ENCODE measurements at places on chromosomes 16 and 17.

DNA sequence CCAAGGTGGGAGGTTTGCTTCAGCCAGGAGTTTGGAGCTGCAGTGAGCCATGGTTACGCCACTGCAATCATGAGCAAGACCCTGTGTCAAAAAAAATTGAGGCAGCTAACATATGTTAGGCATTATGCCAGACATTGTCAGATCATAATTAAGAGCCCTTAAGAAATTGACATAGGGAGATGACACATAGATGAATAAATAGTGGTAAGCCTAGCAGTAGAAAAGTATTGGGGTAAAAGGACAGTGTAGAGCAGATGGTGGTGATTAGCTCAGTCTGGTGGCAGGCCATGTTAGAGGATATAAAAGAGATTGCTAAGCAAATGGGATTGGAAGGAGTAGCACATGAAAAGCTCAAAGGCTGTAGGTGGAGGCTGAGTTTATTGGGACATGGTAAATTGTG lies 22.6 kb downstream of the SRCAP start:
- no peak for DNase-seq

DNA sequence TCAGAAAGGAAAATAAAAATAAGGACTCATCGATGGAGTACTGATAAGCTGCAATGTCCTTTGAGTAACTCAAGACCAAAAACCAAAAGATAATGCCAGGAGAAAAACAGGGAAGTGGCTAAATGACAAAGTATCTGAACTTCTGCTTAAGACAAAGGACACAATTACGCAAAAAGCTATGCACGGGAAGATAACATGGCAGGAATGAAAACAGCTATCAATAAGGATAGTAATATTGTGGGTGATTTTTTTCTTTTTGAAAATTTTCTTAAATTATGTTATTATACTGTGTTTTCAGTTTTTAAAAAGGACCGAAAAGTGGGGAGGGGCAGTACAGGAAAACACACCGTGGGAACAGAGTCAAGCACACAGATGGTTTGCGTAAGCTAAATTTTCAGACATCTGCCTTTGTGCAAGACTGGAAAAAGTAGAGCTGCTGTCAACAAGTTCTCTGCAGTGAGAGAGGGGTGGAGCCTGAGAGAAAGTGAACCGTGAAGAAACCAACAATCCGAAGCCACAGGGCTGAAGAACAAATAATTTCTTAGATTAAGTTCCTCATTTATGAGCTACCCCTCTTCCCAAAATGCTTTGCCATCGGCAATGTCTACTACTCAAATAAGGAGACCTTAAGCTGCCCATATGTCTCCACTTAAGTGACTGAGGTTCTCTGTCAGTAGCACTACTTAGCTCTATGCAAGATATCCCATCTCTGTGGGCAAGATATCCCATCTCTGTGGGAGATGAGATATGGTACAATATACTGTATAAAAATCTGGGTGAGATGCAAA lies 99.9 kb upstream of the CORO6 start:
- no peak for DNase-seq

GRCh38 chr17:41895617-41896016 lies 23.1 kb downstream of the ACLY start:
- no peak for DNase-seq

- DNase-seq, result no peak
Observed at GRCh38 chr17:72578817-72579470, 458.1 kb downstream of the SOX9 start.

GRCh38 chr16:58649707-58650106 lies 20.1 kb upstream of the CNOT1 start:
- DNase-seq, result no peak

DNA sequence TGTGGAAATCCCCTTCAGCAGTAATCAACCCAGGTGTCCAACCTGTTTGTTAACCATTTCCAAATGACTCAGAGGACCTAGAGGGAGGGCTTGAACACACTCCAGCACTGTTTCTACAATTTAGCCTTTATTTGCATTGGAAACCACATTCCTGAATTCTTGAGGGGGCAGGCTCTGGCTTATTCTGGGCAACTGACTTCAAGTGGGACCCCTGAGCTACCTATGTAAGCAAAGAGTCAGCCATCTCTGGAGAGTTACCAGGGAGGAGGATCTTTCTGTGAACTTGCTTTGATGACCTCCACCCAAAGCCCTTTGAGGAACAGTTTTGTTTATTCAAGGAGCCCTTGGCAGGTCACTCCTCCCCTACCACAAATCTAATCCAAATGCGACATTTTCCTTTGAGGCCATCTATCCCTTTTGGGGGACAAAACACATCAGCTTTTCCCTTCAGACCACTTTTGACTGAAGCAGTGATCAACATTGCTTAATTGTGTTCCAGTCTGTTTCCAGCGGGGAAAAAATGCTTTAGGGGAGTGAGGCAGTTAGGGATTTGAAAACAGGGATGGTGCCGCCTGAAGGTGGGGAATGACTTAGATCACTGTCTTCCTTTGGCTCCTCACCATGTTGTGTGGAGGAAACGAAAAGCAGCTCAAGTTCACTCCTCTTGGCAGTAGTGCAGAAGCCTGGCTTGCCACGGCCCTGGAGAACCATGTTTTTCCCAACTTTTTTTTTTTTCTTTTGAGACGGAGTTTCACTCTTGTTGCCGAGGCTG lies 46.2 kb downstream of the TUBD1 start:
- DNase-seq, result no peak

Measured in cerebellar nuclear complex (tissue), 1 donor.